ENCODE measurements at places on chromosomes 5 and 9. TPM values are rescaled to one million over a fixed set of nuclear protein-coding genes. Genes with fewer than 3 reads are reported as not detected.

SLC22A5 gene
- total RNA-seq: 36.6 TPM

GDNF gene
- total RNA-seq: 0.19 TPM

NRARP gene
- total RNA-seq: 25.3 TPM

DNA sequence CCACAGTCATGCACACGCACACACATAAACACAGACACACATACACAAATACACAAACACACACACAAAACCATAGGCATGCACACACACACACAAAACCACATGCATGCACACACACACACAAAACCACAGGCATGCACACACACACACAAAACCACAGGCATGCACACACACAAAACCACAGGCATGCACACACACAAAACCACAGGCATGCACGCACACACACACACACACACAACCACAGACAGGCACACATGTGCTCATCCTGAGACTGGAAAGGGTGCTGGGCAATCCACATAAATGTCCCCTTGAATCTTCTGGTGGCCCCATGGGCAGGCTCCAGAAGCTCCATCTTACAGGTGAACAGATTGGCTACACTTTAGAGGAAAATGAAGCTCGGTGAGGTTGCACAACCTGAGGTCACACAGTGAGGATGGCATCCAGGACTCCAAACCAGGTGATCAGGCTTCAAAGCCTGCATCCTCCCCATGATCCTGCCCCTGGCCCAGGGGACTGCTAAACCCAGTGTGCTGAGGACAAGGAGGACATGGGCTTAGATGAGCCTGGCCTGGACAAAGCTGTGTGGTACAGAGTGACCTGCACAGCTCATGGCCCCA, 144.8 kb downstream of the GADD45G start:
- DNase-seq: no peak

DNA sequence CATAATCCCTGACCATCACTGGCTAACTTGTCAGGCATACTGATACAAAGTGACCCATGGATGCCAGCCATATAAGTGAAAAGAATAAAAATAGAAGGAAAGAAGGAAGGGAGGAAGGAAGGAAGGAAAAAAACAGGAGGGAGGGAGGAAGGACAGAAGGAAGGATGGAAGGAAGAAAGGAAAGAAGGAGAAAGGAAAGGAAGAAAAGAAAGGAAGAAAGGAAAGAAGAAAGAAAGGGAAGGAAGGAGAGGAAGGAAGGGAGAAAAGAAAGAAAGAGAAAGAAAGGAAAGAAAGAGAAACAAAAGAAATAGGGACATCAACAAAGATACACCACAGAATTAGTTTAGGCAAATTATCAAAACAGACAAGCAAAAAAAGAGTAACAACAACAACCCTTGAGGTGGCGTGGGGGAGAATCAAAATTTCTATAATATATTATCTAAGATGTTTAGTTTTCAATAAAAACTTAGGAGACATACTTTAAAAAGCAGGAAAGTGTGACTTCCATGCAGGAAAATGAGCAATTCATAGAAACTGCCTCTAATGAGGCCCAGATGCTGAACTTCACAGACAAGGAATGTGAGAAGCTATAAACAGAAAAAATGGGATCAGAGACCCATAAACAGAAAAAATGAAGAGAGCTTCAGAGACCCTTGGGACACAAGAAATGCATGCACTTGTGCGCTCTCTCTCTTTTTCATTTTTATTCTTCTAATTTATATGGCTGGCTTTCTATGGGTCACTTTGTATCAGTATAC, 96.1 kb upstream of the NFIL3 start:
- DNase-seq: no peak

DNA sequence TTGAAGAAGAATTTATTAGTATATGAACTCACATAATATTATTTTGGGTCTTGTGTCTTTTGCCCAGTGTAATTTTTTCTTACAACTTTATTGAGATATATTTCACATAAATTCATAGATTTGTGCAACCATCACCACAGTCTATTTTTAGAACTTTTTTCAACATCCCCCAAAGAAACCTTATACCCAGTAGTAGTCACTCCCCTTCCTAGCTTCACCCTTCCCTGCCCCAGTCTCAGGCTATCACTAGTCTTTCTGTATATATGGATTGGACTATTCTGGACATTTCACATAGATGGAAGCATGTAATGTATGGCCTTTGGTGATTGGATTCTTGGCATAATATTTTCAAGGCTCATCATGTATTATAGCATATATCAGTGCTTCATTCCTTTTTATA, 67.8 kb downstream of the MAN2A1 start:
- no peak for DNase-seq

- DNase-seq: no peak
Observed at GRCh38 chr5:10201223-10201868, 48.3 kb downstream of the ATPSCKMT start.

GRCh38 chr9:87677776-87678587, 47.9 kb upstream of the CTSL start:
- DNase-seq: no peak

All from suprapubic skin (tissue), 4 donors.